Right kidney (tissue), 9 donors: ENCODE measurements at places on chromosomes 7 and 10.

- DNase-seq: no peak
These were observed 148.4 kb downstream of the RNF133 start for GRCh38 chr7:122550545-122550944.

- DNase-seq: no peak
These were observed 5.1 kb downstream of the GNA12 start for GRCh38 chr7:2838873-2839578.

- peak; percentile 26 for DNase-seq
These were observed 13.5 kb downstream of the CRYGN start for GRCh38 chr7:151426441-151426903.

GRCh38 chr10:37992083-37992482, 15.6 kb upstream of the ZNF25 start:
- no peak for DNase-seq

DNA sequence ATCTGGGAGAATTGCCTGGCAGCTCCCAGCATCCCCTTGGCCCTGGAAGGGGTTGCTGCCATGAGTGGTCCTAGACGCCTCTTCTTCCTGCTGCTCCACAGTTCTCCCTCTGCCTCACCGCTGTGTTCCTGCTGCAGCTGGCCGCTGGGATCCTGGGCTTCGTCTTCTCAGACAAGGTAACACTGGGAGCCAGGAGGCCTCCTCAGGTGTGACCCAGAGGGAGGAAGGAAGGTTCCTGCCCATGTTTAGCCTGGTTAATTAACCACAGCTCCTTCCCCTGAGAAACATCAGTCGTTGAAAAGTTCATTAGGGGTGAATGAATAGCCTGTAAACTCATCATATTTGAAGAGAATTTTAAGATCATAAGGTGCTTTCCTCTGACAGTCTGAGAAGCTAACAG, 18.2 kb downstream of the TSPAN33 start:
- DNase-seq: no peak

DNA sequence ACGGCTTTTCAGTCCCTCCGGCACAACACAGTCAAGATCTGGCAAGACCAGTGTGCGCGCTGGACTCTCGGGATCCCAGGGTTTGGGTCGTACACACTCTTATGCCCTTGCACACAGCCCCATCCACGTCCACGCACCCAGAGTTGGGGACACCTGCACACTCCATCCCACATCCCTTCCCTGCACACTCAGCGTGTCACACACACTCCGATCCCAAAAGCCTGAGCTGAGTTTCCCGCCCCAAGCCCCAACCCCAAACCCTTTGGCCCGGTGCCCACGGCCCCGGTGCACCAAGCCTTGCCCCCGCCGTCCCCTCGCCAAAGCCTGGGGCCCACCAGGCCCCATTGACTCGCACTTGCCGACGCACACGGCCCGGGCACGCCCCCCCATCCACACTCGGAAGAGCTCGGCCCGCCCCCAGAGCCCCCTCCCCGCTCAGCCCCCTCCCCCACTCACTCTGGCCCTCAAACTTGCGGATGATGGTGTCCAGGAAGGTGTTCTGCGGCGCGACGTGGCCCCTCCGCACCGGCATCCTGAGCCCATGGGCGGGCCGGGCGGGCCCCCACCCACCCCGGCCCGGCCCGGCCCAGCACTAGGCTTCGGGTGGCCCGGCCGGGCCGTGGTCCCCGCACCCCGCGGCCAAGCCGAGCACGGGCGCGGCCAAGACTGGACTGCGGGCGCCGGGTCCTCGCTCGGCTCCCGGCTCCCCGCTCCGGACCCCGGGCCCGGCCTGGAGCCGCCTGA, 567 bp downstream of the KCNH2 start:
- no peak for DNase-seq

DNA sequence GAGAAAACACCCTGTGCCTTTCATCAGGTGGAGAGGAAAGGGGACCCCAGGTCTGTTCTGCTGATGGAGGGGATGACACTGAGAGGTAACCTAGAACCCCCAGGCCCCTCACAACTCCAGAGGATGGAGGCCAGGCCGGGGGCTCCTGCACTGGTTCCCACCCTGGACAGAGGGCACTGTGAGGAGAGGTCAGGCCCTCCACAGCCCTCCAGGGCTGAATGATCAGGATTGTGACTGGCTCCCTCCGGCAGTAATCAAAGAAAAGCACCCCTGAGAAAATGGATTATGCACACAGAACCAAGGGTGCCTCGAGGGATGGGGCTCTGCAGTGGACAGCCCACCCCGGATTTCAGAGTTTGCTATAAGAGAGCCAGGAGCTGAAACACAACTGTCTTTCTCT, 502.8 kb downstream of the TCERG1L start:
- no peak for DNase-seq

- no peak for DNase-seq
These were observed 189.7 kb upstream of the ADCY1 start for GRCh38 chr7:45384499-45384898.

DNA sequence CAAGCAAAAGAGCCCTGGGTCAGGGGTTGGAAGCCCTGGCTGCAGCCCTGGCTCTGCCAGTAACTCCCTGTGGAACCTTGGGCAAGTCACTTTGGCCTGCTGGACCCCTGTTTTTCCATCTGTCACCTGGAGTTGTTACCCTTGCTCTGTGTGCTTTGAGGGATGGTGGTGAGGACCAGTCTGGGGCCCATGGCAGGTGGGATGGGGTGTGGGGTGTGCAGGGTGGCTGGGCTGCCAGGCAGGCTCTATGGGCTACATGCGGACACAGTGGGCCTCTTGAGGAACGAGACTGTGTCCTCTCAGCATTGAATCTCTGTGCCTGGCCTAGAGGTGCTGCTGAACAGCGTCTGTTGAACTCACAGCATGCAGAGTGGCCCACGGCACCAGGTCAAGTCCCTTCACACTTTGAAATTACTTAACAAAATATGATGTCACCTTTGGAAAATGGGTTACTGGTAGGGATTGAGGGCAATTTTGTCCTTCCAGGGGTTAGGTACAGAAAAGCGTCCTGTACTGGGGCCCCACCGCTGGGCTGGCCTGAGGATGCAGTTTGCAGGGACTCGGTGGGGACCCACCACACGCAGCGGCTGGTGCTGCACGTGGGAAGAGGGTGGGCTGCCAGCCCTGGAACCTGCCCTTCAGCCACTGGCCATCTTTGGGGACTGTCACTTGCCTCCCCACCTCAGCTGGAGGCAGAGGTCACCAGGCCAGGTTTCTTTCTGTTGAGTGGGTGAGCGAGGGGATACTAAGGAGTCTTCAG, 45.3 kb downstream of the PRF1 start:
- DNase-seq: no peak

DNA sequence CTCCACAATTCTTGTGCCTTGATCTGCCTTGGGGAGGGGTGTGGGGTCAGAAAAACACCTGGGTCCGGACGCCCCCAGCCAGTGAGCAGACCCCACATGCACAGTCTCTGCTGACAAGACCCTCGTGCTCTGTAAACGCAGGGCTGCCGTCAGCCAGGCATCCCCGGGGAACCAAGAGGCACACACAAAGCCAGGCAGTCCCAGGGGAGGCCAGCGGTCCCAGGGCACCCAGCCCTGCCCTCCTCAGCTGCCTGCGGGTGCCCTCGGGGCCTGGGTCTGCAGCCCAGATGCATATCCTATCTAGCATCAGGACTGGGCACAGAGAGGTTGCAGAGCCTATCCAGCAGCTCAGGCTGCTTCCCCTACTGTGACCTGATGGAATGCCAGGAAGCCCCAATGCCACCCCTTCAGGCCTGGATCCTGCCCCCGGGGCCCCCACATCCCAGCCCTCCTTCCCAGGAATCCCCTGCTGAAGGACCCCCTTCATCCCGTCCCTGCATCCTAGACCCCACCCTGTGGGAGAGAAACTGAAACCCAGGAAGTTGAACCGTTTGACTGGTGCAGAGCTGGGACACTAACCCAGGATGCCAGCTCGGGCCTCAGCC, 92.4 kb downstream of the MICALL2 start:
- DNase-seq: no peak

DNA sequence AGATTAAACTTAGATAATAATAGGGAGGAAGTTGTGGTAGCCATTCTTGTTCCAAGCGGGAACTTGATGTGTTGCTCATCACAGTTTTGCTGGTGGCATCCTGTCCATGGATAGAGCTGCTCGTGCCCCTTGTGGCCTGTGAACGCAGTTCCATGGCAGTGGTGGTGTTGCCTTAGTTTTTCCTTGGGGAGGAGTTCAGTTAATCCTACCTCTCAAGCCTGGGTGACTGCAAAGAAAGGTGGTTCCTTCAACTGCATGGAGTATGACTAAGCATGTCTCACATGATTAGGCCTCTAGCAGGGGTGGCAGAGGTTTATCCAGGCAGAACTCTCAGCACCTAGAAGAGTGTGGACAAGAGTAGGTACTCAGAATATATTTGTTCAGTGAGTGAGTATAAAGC, 99.7 kb downstream of the MAPK8 start:
- no peak for DNase-seq

- no peak for DNase-seq
These were observed 362.9 kb downstream of the MAGI2 start for GRCh38 chr7:79090543-79090942.

DNA sequence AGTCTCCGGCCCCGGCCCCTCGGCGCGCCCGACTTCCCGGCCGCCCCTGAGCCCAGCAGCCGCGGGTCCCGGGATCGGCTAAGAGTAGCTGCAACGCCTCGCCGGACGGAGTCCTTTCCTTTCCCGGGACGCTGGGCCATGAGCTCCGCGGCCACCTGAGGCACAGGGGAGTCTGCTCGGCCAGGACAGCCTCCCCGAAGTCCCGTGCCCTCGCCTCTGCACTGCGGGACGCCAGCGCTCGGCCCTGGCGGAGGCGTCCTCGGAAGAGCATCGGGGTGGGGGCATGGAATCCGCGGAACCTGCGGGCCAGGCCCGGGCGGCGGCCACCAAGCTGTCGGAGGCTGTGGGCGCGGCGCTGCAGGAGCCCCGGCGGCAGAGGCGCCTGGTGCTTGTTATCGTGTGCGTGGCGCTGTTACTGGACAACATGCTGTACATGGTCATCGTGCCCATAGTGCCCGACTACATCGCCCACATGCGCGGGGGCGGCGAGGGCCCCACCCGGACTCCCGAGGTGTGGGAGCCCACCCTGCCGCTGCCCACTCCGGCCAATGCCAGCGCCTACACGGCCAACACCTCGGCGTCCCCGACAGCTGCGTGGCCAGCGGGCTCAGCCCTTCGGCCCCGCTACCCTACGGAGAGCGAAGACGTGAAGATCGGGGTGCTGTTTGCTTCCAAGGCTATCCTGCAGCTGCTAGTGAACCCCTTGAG, 502 bp downstream of the SLC18A3 start:
- peak; percentile 47 for DNase-seq

GRCh38 chr7:8564281-8564680, 130.9 kb downstream of the NXPH1 start:
- no peak for DNase-seq

DNA sequence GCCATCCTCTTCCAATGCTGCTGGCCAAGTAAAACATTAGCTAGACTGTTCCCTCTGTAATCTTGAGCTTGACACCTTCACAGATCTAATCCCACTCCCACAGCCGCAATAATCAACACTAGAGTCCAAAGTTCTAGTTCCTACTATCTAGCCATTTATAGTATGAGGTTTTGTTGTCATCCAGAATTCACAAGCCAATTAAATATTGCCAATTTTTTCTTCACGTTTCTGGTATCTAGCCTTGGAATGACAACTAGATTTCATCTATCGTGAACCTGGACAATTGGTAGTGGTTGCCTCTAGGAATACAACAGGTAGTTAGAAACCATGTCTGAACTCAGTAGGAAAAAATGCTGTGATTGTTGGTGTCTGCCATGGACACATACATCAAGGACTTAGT, 10.4 kb downstream of the WASL start:
- DNase-seq: no peak

DNA sequence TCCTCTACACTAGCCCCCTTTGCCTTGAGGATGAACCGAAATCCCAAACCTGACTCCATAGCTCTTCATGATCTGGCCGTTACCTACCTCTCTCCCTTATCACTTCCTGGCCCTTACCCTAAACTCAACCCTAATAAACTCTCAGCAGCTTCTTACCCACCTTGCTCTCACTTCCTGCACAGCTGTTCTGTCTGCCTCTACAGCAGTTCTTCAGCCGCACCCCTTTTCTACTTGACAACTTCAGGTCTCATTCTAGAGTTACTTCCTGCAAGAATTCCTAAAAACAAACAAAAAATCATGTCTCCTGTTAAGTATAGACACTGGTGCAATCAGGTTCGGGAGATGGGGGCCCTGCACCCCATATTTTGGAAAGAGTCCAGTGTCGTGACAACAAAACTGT, 239.9 kb upstream of the CELF2 start:
- DNase-seq: no peak

- DNase-seq: no peak
These were observed 489.5 kb downstream of the GATA3 start for GRCh38 chr10:8544057-8544380.

DNA sequence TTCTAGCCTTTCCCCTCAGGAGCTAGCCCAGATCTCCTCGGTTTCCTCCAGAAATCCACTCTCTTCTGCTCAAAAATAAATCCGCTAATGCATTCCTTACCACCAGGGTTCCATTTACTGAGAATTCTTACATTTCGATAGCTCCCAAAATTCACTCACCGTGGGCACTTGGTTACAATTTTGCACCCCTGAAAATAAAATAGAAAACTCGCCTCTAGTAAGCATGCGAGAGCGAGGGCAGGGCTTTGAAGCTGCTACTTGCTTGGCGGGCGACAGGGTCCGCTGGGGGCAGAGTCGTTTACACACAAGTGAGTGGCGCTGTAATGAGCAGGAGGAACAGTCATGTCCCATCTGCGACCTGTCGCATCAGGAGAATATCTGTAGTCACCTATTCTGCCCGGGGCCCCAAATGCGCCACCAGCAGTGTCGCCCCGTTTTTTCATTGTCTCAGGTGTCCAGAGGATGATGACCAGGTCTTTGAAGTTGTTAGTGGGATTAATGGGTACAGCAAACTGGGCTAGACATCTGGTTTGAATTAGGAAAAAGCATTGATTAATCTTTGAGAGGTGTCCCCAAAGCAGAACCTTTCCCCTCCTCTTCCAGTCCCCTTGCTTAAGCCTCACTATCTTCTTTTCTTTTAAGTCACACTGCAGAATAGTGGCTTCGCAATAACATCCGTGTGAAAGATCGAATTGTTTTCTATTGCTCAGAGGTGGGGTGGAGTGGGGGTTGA, 1.2 kb upstream of the MEOX2 start:
- DNase-seq: peak; percentile 61

GRCh38 chr10:48463318-48464003, 141.4 kb downstream of the ARHGAP22 start:
- DNase-seq: no peak

- no peak for DNase-seq
These were observed 101.6 kb downstream of the NKX6-2 start for GRCh38 chr10:132684164-132684891.

GRCh38 chr10:114911052-114911711, 26.8 kb upstream of the TRUB1 start:
- DNase-seq: no peak
